ENCODE measurements at places on chromosomes 13 and 19.

DNA sequence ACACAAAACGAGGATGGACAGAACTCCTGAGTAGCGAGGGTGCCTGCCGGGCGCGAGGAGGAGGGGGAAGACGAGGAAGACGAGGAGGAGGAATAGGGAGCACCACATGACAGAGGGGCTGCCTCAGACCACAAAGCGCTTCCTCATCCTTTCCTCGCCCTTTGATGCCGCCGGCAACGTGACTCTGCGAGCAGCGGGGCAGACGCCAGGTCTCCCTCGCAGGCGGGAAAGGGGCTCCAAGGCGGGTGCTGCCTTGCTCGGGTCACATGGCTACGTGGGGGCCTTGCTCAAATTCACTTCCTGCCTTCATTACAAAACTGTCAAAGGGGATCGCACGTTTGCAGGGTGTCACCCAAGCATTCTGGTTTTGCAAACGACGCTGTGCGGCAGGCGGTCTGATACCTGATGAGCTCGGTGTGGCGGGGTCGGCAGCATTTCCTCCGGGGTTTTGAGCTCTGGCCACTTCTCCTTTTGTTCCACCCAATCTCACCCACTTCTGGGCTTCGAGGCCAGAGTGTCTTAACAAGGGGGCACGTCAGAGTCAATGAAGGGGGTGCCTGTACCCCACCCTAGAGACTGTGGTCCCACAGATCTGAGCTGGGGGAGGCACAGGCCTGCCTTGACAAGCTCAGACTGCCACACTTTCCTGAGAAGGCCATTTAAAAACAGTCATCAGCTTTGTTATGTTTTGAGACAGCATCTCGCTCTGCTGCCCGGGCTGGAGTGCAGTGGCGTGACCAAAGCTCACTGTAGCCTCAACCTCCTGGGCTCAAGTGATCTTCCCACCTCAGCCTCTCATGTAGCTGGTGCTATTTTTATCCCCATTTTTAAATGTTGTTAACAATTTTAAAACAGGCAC lies 14.9 kb downstream of the MAP2K2 start:
- DNase-seq, result no peak

- DNase-seq, result peak; percentile 84
Observed at GRCh38 chr13:110330491-110331011, 23.5 kb downstream of the COL4A2 start.

GRCh38 chr19:12953138-12953798 lies 3.8 kb downstream of the GADD45GIP1 start:
- DNase-seq, result peak; percentile 43

GRCh38 chr13:100767192-100767591 lies 92.6 kb upstream of the TMTC4 start:
- DNase-seq, result no peak

- DNase-seq, result no peak
Observed at GRCh38 chr13:95403349-95404140, 102.3 kb upstream of the ABCC4 start.

GRCh38 chr19:6572217-6572616 lies 18.7 kb downstream of the CD70 start:
- no peak for DNase-seq

- DNase-seq, result no peak
Observed at GRCh38 chr13:103145442-103145841, 79.2 kb upstream of the SLC10A2 start.

- DNase-seq, result peak; percentile 90
Observed at GRCh38 chr19:47719047-47719859, 6.0 kb downstream of the EHD2 start.

GRCh38 chr19:7748171-7748570 lies 837 bp upstream of the CD209 start:
- DNase-seq, result no peak

DNA sequence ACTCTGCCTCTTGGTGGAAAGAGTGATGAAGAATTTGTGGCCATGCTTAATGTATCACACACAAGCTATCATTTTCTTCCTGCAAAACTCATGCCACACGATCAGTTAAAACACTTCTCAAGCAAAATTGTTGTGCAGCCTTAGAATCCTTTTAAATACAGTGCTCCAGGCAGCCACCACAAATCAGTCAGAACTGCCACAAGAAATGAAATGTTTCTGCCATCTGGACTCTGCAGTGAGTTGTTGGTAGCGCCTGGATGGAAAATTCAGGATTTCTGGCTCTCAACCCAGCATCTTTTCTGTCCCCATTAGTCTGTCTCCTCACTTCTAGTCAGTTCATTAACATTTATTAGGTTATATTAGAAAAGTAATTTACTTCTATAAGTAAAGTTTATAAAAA lies 179.5 kb downstream of the GPC6 start:
- no peak for DNase-seq

Data from eye (tissue), 1 donor.